ENCODE measurements at places on chromosomes 5 and 9. TPM values are rescaled to one million over a fixed set of nuclear protein-coding genes. Genes with fewer than 3 reads are reported as not detected.

GRCh38 chr9:98775831-98776441 lies 20.4 kb downstream of the ANKS6 start:
- DNase-seq, result peak; percentile 30
- H3K4me1 ChIP-seq, result no peaks in the 10 kb centered on the region
- H3K4me3 ChIP-seq, result no peak overlapping the region
- H3K36me3 ChIP-seq, result peaks cover 17% of the 10 kb centered on the region
- no peak overlapping the region for H3K27ac ChIP-seq
- H3K27me3 ChIP-seq, result no peaks in the 10 kb centered on the region

DNA sequence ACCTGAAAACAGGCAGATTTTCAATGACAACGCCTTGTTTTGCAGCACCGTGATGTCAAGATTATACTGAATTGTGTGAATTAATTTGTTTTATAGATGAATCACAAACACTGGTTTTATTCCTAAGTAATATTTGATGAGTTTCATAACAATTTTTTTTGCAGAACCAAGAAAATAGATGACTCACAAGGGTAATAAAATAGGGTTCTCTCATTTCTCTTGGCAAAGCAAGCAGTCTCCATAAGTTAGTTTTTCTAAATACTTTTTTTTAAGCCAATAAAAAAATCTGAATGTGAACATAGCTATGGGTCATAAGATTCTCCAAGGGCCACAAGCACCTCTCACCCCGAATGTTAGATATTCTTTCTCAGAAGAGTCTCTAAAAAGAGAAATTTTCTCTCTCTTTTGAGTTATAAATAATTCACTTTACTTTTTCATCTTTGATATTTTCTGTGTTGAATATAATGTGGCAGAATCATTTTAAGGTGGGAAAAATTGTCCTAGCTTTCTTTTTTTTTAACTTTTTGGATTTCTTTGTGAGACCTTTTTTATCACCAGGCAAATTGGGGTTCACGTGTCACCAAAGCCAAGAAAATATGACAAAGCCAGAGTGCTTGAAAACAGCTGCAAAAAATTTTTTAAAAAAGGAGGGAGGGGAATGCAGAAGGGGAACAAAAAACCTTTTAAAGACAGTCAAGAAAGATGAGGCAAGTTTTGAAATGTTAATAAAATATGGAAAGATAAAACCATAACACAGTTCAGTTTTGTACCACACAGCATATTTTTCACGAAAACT lies 174.6 kb upstream of the DAPK1 start:
- H3K27ac ChIP-seq, result no peak overlapping the region
- DNase-seq, result no peak
- no peaks in the 10 kb centered on the region for H3K36me3 ChIP-seq
- H3K27me3 ChIP-seq, result peaks cover 3% of the 10 kb centered on the region
- H3K4me1 ChIP-seq, result no peaks in the 10 kb centered on the region
- no peak overlapping the region for H3K4me3 ChIP-seq

DNA sequence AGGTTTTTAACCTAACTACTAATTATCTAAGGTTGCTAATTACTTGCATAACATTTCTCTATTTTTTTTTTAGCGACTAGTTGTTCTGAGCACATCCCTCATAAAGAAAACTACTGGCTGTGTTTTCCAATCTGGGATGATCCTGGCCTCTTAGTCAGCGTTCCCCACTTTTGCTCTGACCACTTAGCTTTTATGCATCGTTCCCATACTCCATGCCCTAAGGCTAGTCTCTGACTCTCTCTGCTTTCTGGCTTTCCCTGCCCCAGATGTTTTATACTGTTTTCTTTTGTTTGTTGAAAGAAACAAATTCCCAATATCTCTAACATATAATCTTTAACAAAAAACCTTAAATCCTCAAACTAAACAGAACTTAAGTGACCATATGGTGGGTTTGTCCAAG lies 217.9 kb downstream of the SPATA31D1 start:
- H3K27me3 ChIP-seq, result no peaks in the 10 kb centered on the region
- H3K4me3 ChIP-seq, result no peak overlapping the region
- no peak for DNase-seq
- H3K4me1 ChIP-seq, result no peaks in the 10 kb centered on the region
- no peaks in the 10 kb centered on the region for H3K36me3 ChIP-seq

- no peaks in the 10 kb centered on the region for H3K27me3 ChIP-seq
- no peak overlapping the region for H3K27ac ChIP-seq
- H3K36me3 ChIP-seq, result peaks cover 2% of the 10 kb centered on the region
- no peak for DNase-seq
Measured at GRCh38 chr5:103260951-103261350, 2.4 kb downstream of the MACIR start.

The TBCA gene
- total RNA-seq, result 233 TPM
